HFFc6 (cell line): ENCODE measurements at places on chromosomes 16 and 17.

DNA sequence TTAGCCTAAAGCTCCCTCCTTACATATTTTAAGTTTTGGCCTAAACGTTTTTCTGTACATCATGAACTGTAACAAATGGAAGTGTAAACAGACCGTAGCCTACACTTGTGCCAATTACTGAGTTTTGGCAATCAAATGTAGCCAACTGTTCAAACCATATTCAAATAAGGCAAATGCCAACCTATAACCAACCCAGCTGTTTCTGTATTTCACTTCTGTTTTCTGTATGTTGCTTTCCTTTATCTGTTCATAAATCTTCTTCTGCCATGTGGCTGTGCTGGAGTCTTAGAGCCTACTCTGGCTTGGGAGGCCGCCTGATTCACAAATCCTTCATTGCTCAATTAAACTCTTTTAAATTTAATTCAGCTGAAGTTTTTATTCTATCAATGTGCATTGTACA, 6.9 kb upstream of the C16orf78 start:
- no peak for DNase-seq

DNA sequence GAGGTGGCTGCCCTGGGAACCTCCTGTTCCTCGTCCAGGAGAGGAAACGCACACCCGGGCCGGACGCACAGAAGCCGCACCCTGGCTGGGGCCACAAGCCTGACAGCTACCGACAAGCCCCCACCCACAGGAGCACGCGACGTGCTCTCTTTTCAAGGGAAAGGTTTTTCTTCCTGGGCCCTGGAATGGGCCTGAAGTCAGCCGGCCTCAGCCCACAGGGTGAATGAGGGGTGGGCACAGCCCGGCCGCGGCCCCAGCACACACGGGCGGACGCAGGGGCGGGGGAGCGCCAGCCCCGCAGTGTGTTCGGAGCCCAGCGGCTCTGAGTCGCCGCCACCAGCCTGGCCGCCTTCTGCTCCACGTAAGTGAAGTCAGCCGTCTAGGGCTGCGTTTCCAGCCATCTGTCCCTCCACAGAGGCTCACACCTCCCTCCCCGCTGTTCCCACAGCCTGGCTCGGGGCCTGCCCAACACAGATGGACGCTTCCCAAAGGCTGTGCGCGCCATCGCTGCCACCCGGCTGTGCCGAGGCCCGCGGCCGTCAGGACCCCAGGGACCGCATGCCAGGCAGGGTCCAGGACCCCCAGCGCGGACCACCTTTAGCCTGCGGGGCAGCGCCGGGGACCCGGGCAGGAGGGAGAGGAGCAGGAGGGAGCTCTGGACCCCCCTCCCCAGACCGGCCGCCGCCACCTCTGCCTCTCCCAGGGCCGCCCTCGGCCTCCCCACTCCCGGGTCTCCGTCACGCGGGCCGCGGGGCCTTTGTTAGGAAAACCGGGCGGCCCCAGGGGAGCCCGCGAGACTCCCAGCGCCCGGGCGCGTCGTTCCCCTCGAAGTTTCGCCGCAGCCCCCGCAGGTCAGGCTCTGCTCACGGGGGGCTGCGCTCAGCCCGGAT, 36.8 kb downstream of the CBFA2T3 start:
- DNase-seq = no peak

GRCh38 chr16:13982451-13982850, 62.5 kb downstream of the ERCC4 start:
- peak; percentile 24 for DNase-seq

DNA sequence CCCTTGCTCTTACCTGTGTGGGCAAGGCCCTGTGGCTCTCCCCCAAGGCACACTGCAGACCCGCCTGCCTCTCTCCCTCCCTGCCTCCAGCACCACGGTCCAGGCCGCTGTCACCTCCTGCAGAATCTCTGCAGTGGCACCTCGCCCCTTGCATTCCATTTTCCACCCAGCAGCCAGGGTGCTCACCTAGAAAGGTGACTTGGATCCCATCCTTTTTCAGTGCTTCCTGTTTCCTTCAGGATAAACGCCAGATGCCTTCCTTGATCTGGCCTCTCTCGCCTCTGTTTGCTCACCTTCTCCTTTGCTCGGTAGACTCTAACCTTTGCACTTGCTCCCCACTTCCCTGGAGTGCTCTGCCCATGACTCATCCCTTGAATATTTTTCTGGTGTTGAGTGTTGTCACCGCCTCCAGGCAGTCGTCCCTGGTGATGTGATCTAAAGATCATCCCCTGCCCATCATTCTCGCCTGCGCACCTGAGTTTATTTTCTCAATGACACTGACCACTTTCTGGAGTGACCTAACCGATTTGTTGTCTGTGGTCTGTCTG, 79.2 kb upstream of the LGALS9 start:
- no peak for DNase-seq

- DNase-seq = peak; percentile 72
Measured at GRCh38 chr16:8850279-8850885, 18.4 kb downstream of the CARHSP1 start.

DNA sequence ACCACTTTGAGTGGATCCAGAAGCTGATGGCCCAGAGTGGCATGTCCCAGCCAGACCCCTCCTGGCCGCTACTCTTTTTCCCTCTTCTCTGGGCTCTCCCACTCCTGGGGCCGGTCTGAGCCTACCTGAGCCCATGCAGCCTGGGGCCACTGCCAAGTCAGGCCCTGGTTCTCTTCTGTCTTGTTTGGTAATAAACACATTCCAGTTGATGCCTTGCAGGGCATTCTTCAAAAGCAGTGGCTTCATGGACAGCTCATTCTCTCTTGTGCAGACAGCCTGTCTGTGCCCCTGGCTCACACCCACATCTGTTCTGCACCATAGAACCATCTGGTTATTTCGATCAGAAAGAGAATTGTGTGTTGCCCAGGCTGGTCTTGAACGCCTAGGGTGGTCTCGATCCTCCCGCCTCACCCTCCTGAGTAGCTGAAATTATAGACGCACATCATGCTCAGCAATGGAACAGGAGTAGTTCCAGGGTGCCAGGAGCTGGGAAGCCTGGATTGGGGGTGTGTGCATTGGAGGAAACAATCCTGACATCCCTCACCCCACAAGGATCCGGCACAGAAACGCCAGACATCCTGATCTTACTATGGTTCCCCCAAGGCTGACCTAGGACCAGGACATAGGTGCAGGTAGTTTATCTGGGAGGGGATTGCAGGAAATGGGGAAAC, 4.6 kb downstream of the PRSS21 start:
- peak; percentile 6 for DNase-seq

- no peak for DNase-seq
Measured at GRCh38 chr16:12871784-12872183, 29.6 kb upstream of the SHISA9 start.

DNA sequence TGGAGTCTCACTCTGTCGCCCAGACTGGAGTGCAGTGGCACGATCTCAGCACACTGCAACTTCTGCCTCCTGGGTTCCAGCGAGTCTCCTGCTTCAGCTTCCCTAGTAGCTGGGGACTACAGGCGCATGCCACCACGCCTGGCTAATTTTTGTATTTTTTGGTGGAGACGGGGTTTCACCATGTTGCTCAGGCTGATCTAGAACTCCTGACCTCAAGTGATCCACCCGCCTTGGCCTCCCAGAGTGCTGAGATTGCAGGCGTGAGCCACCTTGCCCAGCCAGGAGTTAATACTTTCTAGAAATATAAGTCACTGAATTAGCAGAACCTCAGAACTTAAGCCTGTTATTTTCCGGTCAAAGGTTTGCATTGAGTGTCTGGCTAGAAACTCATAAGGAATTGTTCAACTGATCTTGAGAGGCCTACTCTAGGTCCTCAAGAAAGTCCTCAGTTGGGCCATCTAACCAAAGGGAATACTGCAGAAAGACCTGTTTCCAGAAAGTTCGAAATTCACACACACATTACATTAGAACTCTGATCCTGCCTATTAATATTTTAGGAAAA, 1.4 kb downstream of the TMEM220 start:
- no peak for DNase-seq

DNA sequence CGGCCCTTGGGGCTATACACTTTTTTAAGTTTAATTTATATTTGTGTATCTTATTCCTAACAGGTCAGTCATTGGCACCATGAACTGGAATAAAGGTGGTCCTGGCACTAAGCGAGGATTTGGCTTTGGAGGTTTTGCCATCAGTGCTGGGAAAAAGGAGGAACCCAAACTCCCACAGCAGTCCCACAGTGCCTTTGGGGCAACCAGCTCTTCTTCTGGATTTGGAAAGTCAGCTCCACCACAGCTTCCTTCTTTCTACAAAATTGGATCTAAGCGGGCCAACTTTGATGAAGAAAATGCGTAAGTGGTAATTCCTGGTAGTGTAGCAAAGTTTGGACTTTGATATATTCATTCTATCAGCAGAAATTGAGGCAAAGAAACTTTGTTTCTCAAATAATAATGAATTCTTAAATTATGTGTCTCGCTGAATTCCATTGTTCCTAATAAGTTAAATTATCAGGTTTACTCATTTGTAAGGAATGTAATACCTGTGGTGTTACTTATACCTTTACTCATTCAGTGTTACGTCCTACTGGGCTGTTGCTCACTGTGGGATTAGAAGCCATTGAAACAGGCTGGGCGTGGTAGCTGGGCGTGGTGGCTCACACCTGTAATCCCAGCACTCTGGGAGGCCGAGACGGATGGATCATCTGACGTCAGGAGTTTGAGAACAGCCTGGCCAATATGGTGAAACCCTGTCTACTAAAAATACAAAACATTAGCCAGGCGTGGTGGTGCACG, 13.2 kb downstream of the DDX42 start:
- no peak for DNase-seq

GRCh38 chr16:21302898-21303528, 24.9 kb upstream of the CRYM start:
- DNase-seq = peak; percentile 78

GRCh38 chr17:38914741-38915638, 10.4 kb upstream of the LASP1NB start:
- DNase-seq = no peak

DNA sequence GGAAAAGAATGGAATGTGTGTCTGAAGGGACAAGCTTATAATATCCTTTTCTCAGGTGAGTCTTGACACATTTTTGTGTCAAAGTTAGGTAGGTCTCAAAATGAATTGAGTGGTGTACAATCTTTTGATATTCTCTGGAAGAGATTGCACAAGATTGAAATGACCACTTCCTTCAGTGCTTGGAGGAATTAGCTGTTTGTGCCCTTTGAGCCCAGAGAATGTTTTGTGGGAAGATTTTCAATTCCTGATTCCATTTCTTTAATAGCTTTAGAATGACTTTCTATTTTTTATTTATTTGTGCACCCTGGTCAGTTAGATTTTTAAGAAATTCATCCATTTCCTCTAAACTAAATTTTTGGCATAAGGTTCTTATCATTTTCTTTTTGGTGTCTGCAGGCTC, 1.6 kb upstream of the CCL13 start:
- peak; percentile 28 for DNase-seq

DNA sequence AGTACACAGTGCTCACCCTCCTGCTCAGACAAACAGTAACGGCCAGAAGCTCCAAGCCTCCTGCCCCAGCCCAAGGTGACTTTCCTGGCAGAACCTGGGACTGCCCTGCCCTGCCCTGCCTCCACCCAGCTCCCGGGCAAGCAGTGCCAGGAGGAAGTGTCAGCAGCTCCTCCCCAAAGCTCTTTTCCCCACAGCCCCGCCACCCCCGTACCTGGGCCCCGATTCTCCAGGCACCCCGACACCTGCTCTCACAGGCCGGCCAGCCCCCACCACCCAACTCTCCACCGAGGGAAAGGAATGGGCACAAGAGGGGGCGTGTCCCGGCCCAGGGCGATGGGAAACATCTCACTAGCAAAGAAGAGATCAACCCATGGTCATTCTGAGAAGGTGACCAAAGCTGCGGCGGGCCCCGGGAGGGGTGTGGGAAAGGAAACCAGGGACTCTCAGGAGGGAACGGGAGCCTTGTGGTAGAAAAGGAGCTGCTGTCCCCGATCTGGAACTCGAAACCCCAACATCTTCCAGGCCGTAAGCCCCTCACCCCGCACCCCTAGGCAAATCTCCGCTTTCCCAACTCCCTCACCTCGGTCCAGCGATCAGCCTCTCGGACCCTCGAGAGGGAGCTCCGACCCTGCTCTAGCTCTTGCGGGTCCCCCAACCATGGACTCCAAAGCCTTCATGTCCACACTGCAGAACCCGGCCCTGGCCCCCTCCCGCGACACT, 1.2 kb downstream of the BCAR1 start:
- DNase-seq = no peak

DNA sequence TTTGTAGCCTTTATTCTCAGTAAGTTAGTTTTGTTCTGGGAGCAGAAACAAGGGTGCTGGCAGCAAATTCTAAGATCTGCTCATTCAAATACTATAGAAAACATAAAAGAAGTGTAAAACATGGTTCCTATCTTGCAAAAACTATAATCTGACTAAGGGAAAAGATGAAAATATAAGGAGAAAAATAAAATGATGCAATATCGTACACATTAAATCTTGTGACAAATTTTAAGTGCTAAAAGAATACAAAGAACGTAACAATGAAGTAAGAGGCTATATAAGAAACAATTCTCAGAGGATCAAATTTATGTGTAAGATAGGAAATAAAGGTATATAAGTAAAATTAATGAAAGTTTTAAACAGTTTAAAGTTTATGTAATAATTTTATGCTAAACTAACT, 224.6 kb downstream of the CEP112 start:
- DNase-seq = no peak

- DNase-seq = no peak
Measured at GRCh38 chr16:52066962-52067361, 480.0 kb downstream of the TOX3 start.

GRCh38 chr17:77942112-77942988, 16.2 kb upstream of the TNRC6C start:
- no peak for DNase-seq

- no peak for DNase-seq
Measured at GRCh38 chr16:29974291-29975133, 844 bp downstream of the TAOK2 start.

- DNase-seq = peak; percentile 15
Measured at GRCh38 chr17:45230787-45231480, 9.2 kb downstream of the FMNL1 start.

- no peak for DNase-seq
Measured at GRCh38 chr16:9429646-9430330, 338.3 kb downstream of the HAPSTR1 start.

GRCh38 chr17:62080647-62081046, 15.6 kb upstream of the MED13 start:
- no peak for DNase-seq

DNA sequence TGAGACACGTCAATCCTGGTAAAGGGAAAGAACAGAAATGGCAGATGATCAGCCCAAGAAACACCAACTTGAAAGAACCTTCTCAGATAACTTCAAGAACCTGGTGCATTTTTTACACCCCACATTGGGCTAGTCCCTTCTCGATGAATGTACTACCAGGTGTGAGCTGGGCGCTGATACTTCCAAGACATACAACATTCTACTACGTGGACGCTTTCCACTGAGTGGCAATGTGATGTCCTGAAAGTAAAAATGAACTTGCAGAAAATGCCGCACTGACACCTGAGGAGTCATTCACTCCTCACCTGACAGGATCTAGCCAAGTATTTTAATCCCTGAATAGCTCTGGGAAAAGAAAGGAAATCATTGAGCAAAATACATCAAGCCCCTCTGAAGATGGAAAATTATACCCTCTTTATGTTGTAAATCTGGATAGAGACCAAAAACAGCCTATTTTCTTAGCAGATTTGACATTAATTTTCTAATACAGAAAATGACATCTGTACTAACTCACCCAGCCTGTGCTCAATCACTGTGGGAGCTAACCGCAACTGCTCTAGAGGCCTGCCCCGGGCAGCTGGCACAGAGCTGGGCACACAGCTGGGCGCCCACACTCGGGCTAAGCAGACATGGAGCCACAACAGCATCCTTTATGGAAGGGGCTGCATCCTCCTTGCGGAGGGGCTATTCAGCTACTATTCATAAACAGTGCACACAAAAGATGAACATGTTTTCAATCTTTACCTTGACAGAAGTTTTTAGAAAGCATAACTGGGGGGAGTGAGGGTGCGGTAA, 16.2 kb downstream of the SNN start:
- no peak for DNase-seq

- no peak for DNase-seq
Measured at GRCh38 chr17:72111336-72111923, 9.4 kb upstream of the SOX9 start.
